ENCODE measurements at places on chromosomes 11 and 22.
A peak's percentile ranks its signal among the peaks of the same experiment; 100 is the strongest.

- DNase-seq = no peak
Measured at GRCh38 chr11:70297341-70297740, 26.9 kb downstream of the PPFIA1 start.

- peak; percentile 87 for DNase-seq
Measured at GRCh38 chr11:97751405-97751804, 1269.3 kb upstream of the CNTN5 start.

- DNase-seq = peak; percentile 38
Measured at GRCh38 chr22:50612528-50613221, 12.1 kb downstream of the MAPK8IP2 start.

DNA sequence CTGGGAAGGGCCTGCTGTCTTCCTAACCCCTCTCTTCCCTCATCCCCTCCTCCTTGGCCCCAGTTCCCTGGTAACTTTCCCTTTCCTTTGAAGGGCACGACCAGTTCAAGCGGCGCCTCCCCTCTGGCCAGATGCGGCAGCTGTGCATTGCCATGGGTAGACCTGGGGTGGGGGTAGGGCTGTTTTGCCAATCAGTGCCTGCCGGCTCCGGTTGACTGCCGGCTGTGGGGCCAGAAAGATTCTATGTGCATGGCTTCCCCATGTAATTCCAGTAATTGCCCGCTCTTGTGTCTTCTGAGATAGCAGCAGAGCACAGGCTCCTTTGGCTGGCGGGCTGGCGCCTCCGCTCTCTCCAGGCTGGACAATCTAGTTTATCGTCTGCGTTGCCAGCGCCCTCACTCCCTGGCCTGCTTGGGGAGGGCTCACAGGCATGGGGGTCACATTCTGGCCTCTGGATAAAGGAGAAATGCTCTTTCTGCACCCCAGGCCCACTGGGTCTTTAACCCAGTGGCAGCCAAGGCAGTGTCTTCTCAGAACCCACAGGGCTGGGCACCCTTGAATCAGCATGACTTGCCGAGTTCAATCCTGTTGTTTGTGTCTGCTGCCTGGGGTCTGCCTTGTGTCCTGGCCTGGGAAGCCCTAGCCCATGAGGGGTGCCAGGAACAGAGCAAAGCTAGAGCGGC is 9.4 kb downstream of the SIDT2 start:
- DNase-seq = no peak

- DNase-seq = no peak
Measured at GRCh38 chr22:20025401-20026203, 4.7 kb downstream of the TANGO2 start.

- no peak for DNase-seq
Measured at GRCh38 chr11:110356762-110357671, 60.6 kb upstream of the RDX start.

DNA sequence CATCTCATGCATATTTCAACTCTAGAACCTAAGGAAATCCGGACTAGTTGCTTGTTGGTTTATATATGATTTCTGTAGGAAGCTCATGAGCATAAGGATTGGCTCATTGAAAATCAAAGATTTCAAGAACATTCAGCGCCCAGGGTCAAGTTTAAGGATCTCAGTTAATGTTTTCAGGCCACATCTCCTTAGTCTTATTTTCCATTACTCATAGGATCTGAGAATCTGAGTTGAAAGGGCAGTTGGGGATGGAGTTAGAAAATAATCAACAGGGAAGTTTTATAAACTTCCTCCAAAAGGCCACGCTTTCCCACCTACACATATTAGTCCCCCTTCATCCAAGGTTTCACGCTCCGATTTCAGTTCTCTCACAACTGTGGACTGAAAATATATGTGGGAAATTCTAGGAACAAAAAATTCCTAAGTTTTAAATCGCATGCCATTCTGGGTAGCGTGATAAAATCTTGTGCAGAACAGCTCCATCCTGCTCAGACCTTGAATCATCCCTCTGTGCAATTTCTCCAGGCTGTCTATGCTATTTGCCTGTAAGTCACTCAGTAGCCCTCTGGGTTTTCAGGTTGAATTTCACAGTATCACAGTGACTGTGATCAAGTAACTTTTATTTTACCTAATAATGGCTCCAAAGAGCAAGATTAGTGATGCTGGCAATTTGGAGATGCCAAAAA is 160.2 kb downstream of the KIRREL3 start:
- DNase-seq = no peak

DNA sequence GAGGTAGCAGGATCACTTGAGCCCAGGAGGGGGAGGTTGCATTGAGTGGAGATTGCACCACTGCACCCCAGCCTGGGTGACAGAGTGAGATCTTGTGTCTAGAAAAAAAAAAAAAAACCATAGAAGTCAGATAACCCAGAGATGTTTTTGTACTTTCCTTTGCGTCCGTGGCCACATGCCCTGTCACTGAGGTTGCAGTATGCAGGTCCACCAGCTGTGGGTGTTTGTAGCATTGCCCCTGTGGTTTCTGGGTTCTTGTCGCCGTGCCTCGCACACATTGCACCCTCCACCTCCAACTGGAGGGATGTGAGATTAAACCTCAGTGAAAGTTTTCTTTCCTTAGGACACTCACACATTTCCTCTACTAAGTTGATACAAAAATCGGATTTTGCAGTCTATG is 70.3 kb downstream of the TNRC6B start:
- DNase-seq = no peak

- DNase-seq = no peak
Measured at GRCh38 chr11:125768336-125769046, 10.1 kb downstream of the PATE2 start.

DNA sequence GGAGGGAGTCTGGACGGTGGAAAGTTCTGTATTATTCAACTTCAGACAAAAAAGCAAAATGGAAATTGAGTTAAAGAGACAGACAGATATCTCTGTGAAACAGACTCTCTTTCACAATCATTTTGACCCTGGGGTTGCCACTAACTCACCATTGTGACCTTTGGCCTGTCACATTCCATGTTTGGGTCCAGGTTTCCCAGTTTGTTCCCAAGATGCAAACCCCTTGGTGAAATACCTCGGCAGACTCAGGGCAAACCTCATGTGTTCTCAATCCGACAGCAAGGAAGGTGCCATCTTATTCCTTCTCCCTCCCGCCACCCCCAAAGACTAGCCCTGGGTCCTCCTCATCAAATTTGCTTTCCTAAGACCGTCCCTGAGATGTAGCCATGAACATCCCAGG is 41.8 kb downstream of the GALNT18 start:
- no peak for DNase-seq

DNA sequence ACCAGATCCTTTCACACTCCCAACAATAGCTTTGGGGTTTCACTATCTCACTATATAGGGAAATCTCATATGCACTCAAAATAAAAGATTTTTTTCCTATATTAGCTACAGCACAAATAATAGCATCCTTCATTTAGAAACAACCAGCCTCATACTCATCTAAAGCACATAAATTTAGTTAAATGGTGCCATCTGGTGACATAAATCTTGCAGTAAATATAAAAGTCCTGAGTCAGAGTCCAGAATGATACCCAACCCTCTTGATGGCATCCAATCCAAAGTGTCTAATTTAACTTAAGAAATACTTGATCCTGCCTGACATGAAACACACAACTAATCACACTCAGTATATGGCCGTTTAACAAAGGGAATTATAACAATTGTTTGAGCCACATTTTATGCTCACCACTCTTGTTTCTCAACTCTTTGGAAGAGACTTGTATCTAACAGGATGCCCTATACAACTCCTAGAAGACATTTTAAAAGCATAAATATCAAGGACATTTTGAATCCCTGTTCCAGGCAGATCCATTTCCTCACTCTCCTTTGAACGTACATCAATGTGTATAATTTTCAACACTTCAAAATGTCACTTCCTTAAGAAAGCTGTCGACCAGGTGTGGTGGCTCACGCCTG is 36.2 kb downstream of the DLG2 start:
- DNase-seq = peak; percentile 49

- DNase-seq = no peak
Measured at GRCh38 chr11:13189561-13190426, 87.8 kb upstream of the BMAL1 start.

GRCh38 chr22:30610299-30610698 is 3.3 kb downstream of the TCN2 start:
- no peak for DNase-seq

GRCh38 chr11:37002831-37003230 is 404.8 kb upstream of the RAG2 start:
- DNase-seq = no peak

- DNase-seq = no peak
Measured at GRCh38 chr11:64609436-64610047, 18.5 kb downstream of the SLC22A12 start.

GRCh38 chr11:127274328-127274676 is 273.7 kb upstream of the KIRREL3 start:
- no peak for DNase-seq

GRCh38 chr11:132496341-132496740 is 1036.0 kb downstream of the OPCML start:
- DNase-seq = no peak

DNA sequence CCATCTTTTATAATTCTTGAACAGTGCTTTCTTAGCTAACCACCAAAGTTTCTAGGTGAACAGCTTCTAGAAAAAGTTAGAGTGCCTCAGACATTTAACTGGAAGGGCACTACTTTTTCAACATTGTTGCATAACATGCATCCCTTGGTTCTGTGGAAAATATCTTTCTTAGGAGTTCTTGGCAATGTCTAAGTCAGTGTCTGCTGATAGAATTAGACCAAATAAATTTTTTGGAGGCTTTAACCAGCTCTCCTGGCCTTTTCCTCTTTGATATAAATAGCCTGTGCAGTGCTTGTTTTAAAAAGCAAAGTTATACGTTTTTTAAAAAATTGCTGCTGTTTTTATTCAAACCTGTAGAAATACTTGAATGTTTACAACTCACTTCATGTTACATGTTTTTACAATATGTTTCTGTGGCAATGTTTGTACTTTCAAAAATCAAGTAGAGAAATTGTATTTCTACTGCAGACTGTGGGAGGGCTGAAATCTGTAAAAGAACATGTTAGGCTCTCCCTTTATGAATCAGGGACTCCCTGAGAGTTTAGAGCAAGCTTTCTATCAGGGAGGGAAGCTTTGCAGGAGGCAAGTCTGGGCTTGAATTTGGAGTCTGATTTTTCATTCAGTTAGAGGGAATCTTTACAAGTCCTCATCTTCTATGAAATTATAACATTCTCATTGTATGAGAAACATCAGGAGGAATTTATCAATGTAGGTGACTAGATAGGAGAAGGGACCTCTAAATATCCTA is 16.3 kb upstream of the PANX1 start:
- no peak for DNase-seq

GRCh38 chr22:18968011-18968749 is 32.1 kb upstream of the PRODH start:
- no peak for DNase-seq

DNA sequence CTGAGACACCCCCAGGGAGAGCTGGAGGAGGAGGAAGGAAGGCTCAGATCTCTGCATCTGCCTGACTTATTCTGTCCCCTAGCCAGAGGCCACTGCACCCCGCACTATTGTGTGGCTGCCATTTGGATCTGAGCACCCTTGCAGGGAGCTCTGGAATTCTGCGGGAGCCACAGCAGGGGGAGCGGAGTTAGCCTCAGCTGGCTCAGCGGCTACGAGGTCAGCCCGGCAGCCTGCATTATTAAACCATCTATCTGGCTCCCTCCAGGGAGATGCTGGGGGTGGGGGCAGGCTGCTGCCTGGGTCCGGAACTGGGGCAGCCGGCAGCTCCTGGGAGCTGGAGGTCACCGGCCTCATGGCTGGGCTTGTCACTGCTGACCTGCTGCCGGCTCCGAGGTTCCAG is 6.5 kb upstream of the ELFN2 start:
- no peak for DNase-seq
